Renal cortical epithelial cell (primary cell): ENCODE measurements at places on chromosomes 2 and 18. TPM values are rescaled to one million over a fixed set of nuclear protein-coding genes. Genes with fewer than 3 reads are reported as not detected.

The DHRS9 gene
- total RNA-seq = 0.52 TPM in 1 of 2 replicates, not detected in the other

The CSRNP3 gene
- total RNA-seq = 0.87 and 4.2 TPM in 2 replicates

The LINC00305 gene
- not detected in 2 replicates for total RNA-seq

The OST4 gene
- total RNA-seq = 302 and 423 TPM in 2 replicates

The CYP27C1 gene
- 1.5 and 1.7 TPM in 2 replicates for total RNA-seq

The UCN gene
- 0.70 TPM in 1 of 2 replicates, not detected in the other for total RNA-seq

The CIB4 gene
- not detected in 2 replicates for total RNA-seq

The APCDD1 gene
- total RNA-seq = under 0.01 TPM in 1 of 2 replicates, not detected in the other

The CCL20 gene
- total RNA-seq = 1.4 and 204 TPM in 2 replicates

The EVX2 gene
- total RNA-seq = not detected in 2 replicates

The ACYP2 gene
- 5.0 and 13.6 TPM in 2 replicates for total RNA-seq

The C2orf78 gene
- not detected in 2 replicates for total RNA-seq

The STAT4 gene
- total RNA-seq = 0.52 and 3.0 TPM in 2 replicates

The BUB1 gene
- 2.2 and 23.4 TPM in 2 replicates for total RNA-seq

The CPLX4 gene
- total RNA-seq = not detected in 2 replicates

The HRH4 gene
- 0.05 TPM in 1 of 2 replicates, not detected in the other for total RNA-seq

The COL3A1 gene
- total RNA-seq = 1.6 and 18.2 TPM in 2 replicates

The MC5R gene
- not detected in 2 replicates for total RNA-seq

The IL1R1 gene
- total RNA-seq = 21.5 and 62.7 TPM in 2 replicates

The GKN1 gene
- not detected in 2 replicates for total RNA-seq

The RPRM gene
- 0.30 TPM in 1 of 2 replicates, not detected in the other for total RNA-seq

The SGPP2 gene
- 49.0 and 88.9 TPM in 2 replicates for total RNA-seq

The GPBAR1 gene
- 0.65 TPM in 1 of 2 replicates, not detected in the other for total RNA-seq

The PLCL1 gene
- under 0.01 and 1.2 TPM in 2 replicates for total RNA-seq

The CD8B2 gene
- not detected in 2 replicates for total RNA-seq

The CMPK2 gene
- 0.55 and 9.0 TPM in 2 replicates for total RNA-seq
